ENCODE measurements at places on chromosomes 11 and 22. TPM values are rescaled to one million over a fixed set of nuclear protein-coding genes. Genes with fewer than 3 reads are reported as not detected.

DNA sequence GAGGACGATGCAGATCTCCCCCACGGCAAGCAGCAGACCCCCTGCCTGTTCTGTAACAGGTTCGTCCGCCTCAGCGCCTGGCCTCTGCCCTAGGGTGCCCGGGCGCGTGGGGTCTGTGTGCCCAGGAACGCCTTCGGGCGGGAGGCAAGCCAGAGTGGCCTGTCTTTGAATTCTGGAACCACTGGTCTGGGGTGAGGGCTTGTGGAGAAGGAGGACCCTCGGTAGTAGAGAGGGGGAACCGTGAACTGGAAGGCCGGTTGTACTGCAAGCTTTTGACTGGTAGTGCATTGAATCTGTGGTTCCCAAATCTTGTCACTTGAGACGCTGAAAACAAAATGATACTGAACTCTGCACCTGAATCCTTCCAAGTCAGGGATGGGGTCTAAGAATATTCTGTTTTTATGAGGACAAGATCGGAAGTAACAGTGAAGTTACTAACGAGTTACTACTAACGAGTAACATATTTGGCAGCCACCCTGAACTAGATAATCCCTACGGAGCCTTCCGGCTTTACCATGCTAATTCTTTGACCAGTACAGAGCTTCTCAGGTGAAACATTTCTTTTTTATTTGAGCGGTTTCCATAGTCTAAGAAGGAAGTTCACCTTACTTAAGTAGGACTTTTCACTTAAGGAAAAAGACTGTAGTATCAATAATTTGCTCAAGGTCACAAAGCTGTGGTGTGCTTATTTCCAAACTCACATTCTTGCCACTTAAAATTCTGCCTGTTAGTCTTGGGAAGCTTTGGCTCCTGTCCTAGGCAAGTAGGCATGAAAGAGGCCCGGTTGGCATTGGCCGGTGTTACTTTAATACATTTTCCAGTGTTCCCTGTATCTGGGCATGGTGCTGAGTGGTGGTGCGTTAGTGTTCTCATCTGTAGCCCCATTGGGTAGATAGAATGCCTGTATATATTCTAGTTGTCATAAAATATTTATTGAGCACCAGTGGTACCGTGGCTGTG is 860 bp downstream of the PRMT3 start:
- no peak for DNase-seq

GRCh38 chr11:12695873-12696272 is 21.7 kb downstream of the TEAD1 start:
- DNase-seq = no peak

- no peak for DNase-seq
Measured at GRCh38 chr11:106456647-106457046, 379.2 kb downstream of the AASDHPPT start.

- no peak for DNase-seq
Measured at GRCh38 chr11:20731676-20732215, 62.4 kb downstream of the NELL1 start.

- no peak for DNase-seq
Measured at GRCh38 chr22:32329202-32329645, 28.4 kb upstream of the RFPL3 start.

DNA sequence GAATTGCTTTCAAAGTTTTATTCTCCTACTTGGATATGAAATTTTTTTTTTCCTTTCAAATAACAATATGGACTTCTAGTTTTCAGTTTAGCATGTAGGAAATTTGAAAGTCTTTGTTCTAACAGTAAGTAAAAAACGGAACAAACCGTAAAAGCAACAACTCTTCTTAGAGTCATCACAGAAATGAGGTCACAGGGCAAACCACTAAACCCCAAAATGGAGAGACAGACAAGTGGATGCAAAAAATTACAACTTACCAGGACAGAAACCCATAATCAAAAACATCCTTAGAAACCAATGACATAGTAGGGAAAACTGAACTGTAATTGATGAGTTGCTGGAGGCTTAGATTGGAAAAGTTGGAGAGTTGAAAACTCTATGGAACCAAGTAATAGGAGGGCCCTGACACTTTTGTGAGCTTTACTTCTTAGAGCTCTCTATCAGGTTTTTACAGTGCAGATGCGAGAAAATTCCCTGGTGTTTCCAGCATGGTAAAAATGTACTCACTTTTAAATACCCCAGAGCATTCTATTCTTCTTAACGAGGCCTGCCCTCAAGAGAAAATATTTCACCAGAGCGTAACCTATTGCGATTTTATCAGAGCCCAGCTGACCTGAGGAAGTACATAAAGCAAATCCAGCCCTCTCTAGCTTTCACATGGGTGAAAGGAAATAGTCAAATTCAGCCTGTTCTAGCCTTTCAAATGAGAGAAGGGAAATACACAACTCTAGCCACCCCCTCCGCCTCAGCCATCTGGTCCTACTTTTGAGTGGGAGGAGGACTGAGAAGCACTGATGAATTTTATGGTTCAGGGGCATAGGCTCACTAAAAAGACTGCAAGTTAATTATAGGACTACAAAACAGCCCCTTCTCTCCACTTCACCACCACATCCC is 39.1 kb downstream of the CASP12 start:
- no peak for DNase-seq

NPAS4 gene
- total RNA-seq = not detected

PCSK7 gene
- 85.0 TPM for total RNA-seq

ACTN3 gene
- total RNA-seq = 0.06 TPM

ACER3 gene
- total RNA-seq = 11.6 TPM

Measured in activated naive CD8-positive, alpha-beta T cell treated with anti-CD3 and anti-CD28 coated beads for 36 hours (primary cell).